ENCODE measurements at places on chromosomes 11 and 22.

DNA sequence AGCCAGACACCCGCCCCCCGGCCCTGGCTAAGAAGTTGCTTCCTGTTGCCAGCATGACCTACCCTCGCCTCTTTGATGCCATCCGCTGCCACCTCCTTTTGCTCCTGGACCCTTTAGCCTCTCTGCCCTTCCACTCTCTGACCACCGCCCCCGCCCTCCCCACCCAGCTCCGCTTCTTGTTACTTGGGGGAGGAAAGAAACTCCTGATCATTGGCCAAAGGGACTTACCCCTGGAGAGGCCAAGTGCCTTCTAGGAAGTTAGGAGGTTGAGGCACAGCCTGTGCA is at the start of gene PRR33:
Gene PRR33 (minus strand): TSS at position 65 of the 285 bp plus-strand sequence. CDS start 1,311 bp downstream, outside the sequence.
- no peak for DNase-seq

DNA sequence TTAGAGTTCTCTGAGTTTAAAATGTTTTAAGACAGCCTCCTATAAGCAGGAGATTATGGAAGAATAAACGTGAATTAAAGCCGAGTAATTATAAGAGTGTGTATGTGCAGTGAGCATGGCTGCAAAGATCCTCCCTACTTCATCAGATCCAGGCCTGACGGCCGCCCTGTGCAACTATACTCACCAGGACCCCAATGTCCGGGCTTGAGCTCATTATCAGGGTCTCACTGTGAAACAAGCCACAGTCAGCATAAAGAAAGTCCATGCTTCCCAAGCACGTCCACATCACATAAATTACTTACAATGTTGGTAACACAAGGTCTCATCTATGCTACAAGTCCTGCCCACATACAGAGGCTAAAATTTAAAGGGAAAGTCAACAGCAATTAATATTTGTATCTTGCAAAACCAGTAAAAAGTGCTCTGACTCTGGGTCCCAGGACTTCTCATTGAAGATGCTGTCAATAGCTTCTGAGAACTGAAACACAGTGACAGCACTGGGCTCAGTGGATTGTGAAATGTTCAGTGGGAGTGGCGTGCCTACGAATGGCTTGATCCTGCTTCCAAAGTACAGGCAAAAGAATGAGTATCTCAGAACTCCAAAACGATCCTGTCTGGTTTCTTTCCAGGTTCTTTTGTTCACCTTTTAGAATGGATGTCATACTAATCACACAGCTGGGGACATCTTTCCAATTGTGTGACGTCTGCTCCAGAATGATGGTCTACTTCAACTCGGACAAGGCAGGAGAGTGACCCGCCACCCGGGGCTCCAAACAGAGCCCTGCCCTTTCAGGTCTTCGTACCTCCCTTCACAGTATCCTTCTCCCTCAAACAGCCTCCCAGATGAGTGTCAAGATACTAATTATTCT is 72.1 kb upstream of the ARFGAP3 start:
- DNase-seq: no peak

DNA sequence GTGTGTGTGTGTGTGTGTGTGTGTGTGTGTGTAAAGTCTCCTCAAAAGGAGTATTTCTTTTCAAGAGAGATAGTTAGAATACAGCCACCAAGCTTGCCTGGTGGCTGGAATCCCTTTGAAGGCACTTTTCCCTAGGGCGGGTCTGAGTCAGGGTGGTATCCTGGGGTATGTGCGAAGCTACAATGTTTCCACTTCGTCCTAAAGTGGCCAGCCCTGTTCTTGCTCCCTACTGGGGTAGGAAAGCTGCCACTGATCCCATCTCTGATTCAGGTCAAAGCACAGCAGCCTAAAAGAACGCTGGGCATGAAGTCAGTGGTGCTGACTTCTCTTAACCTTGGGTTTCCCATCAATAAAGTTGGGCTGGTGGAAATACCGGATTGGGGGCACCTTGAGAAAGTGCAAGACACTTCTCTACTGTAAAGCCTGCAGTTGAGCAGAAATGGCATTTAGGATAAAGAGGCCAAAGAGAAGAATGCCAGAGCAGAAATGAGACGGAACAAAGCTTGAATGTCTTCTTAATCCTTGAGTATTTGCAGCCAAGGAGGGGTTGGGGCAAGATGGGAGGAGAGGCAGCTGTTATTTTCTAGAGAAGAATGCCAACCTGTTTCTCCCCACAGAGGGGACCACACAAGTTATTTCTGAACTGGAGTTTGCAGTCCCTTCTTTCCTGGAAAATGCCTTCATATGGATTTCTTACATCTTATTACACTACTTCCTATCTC is 35.3 kb downstream of the ZNRF3 start:
- no peak for DNase-seq

- DNase-seq: peak; percentile 72
Observed at GRCh38 chr11:114163830-114164401, 104.4 kb downstream of the ZBTB16 start.

GRCh38 chr22:39073981-39074380 is 3.1 kb upstream of the APOBEC3G start:
- no peak for DNase-seq

- no peak for DNase-seq
Observed at GRCh38 chr11:23727387-23727786, 769.5 kb upstream of the LUZP2 start.

- DNase-seq: no peak
Observed at GRCh38 chr11:57458410-57459163, 1.7 kb upstream of the RTN4RL2 start.

GRCh38 chr11:127631974-127632373 is 631.4 kb upstream of the KIRREL3 start:
- no peak for DNase-seq

DNA sequence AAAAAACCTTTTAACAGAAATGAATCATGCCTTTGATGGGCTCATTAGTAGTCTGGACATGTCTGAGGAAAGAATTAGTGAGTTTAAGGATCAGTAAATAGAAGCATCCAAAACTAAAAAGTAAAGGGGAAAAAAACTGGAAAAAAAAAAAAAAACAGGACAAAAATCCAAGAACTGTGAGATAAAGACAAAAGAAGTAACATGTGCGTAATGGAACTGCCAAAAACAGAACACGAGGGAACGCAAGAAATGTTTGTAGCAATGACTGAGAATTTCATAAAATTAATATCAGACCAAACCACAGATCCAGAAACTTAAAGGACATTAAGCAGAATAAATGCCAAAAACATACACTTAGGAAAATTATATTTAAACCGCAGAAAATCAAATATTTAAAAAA is 77.4 kb downstream of the MS4A13 start:
- DNase-seq: no peak

DNA sequence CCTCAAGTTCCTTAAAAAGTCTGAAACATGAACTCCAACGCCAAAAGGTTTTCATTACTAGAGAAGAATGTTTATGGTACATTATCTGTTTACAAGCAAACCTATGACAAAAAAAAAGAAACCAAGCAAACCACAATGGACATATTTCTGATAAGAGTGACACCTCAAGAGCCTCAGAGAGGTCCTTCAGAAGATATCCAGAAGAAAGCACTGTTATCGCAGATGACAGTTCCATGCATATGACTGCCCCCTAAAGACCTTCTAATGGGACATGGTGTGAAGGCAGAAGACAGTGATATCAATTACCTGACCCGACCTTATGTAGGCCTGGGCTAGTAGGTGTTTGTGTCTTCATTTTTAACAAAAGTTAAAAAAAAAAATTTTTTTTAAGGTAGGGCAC is 3.1 kb downstream of the HDHD5 start:
- no peak for DNase-seq

GRCh38 chr22:25448435-25449051 is 115.9 kb upstream of the GRK3 start:
- DNase-seq: peak; percentile 9

DNA sequence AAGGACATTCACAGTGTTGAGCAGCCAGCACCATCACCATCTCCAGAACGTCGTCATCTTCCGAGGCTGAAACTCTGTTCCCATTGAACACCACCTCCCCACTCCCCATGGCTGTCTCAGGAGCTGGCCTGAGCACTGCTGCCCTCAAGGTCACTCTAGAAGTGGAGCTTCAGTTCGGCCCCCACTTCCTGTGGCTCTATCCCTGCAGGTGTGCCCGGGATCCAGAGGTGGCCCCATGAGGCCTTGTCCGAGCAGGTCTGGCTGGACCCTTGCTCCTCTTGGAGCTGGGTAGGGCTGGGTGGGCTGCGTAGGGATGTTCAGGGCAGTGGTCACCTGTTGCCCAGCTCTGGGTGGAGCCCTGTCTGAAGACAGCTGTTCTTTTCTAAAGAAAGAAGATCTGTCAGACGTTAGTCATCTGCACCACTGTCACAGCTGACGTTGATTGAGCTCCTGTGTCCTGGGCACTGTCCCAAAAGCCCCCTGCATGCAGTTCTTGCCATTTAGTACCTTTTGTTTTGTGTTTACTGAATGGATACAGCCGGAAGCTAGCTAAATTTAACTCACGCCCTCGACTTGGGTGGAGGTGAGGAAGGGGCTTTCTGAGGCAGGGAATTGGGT is 75.5 kb upstream of the CLDN5 start:
- no peak for DNase-seq

DNA sequence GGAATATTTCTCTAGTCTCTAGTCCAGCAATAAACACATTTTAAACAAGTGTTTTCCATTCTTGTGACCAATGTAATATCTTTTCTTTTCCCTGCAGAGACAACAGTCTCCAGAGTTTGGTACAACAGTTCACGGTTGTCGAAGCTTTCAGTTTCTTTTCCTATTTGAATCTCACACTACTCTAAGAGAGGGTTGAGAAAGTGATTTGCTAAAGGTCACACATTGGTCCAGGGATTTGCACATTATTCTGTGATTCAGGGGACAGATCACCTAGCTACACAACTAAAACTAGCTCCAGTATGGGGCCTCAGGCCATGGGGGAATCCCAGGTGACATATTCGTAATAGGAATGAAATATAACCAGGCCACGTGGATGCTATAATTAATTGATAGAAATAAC is 132.5 kb downstream of the HIPK3 start:
- no peak for DNase-seq

Measured in pons (tissue), 1 donor.